ENCODE measurements at places on chromosomes 13 and 19.

- no peak for DNase-seq
Observed at GRCh38 chr13:73622381-73622780, 511.8 kb downstream of the KLF12 start.

- DNase-seq = no peak
Observed at GRCh38 chr13:81377921-81378320, 1037.0 kb upstream of the SPRY2 start.

GRCh38 chr13:81990652-81991051 is 1649.7 kb upstream of the SPRY2 start:
- DNase-seq = no peak

- DNase-seq = no peak
Observed at GRCh38 chr19:19098084-19098702, 34.4 kb downstream of the SLC25A42 start.

DNA sequence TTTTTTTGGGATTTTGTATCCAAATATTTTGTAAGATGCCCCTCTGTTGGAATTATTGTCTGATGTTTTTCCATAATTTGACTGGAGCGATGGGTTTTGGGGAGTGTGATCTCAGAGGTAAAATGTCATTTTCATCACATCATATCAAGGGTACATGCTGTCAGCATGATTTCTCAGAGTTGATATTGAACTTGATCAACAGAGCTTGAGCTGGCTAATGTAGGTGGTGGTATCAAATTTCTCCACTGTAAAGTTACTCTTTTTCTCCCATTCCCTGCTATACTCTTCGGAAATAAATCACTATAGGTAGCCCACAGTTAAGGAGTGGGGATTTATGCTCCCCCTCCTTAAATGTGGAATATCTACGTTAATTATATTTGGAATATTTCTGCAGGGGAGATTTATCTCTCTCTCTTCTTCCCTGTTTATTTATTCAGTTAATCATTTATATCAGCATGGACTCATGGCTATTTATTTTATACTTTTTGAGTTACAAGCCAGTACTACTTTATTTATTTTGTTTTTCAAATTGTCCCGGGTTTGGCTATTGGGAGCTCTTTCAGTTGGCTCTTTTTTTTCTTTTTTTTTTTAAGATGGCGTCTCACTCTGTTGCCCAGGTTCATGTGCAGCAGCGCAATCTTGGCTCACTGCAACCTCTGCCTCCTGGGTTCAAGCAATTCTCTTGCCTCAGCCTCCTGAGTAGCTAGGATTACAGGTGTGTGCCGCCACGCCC is 8.8 kb downstream of the SETDB2 start:
- DNase-seq = no peak

GRCh38 chr13:25384758-25385410 is 13.1 kb downstream of the ATP8A2 start:
- no peak for DNase-seq

GRCh38 chr13:40777166-40777808 is 6.3 kb upstream of the MRPS31 start:
- no peak for DNase-seq

- DNase-seq = peak; percentile 18
Observed at GRCh38 chr19:11137542-11138384, 17.8 kb downstream of the SPC24 start.

- no peak for DNase-seq
Observed at GRCh38 chr13:25902891-25903341, 148.9 kb downstream of the SHISA2 start.

DNA sequence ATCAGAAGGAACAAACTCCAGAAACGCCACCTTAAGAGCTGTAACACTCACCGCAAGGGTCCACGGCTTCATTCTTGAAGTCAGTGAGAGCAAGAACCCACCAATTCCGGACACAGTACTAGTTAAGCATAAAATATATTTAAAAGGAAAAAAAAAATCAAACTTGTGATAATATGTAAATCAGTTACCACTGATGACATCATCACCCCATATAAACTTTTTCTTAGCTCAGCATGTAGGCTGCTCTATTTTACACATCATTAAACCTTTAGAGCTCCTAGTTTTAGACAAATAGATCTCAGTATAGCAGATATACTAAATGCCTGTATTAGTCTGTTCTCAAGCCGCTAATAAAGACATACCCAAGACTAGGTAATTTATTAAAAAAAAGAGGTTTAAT is 668.1 kb downstream of the PCDH9 start:
- no peak for DNase-seq

DNA sequence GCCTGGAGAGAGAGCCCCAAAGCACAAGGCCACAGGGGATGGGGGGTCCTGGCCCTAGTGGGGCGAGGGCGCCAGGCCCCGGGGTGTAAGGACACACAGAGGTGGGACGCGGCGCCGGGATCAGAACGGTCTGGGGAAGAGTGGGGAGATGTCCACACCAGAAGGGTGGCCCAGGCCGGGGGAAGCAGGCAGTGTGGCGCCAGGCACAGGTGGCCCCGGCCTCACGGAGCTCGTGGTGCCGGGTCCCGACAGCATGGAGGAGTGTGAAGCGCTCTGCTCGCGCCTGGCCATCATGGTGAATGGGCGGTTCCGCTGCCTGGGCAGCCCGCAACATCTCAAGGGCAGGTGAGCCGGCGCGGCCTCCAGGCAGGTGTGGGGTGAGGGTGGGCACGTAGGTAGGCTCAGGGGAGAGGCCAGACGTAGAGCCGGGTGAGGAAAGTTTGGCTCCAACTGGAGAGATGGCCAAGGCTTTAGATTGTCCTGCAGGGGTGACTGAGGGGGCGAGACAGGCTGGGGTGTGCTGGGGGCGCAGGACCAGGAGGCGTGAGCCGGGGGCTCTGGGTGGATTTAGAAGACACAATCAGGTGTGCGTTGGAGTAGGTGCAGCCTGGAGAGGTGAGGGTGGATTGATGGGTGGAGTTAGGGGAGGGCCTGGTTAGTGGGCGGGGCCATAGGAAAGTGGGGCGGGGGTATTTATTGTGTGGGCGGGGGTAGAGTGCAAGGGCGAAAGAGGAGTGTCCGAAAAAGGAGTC is 2.9 kb upstream of the ARHGAP45 start:
- DNase-seq = no peak

- no peak for DNase-seq
Observed at GRCh38 chr19:10871711-10872545, 575 bp downstream of the CARM1 start.

GRCh38 chr19:6551607-6552450 is 21.0 kb downstream of the TNFSF9 start:
- DNase-seq = no peak

DNA sequence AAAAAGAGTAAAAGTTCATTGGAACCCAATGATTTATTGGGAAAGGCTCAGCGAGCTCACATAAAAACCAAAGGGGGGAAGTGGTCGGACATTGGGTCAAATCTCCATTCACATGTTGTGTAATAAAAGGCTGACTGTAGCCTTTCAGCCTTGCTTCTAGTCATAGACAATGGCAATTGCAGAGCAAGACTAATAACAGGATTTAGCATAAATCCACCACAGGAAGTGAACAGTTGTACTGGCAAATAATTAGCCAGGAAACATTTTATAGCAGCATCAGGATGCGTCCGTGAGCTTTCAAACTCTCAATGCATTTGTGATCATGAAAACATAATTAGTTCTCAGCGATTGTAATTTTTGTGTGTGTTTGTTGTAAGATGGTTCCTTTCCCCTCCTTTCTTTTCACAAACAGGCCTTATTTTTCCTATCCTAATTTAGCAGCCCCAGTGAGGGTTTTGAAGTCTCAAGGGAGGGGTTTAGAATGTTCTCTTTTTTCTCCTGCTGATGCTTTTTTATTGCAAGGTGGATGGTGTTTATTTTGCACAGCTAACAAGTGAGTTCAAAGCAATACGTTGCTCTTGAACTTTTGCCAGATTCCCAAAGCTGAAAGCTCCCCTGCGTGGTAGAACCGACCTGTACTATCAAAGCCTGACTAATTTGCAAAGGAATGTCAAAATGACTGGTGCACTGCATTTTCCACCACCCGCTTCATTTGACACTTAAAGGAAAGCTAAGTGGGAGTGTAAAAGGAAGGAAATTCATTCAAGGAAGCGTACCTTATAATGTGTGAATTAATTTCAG is 105.6 kb downstream of the SPRY2 start:
- no peak for DNase-seq

- no peak for DNase-seq
Observed at GRCh38 chr19:49497789-49498103, 1.5 kb downstream of the RPS11 start.

DNA sequence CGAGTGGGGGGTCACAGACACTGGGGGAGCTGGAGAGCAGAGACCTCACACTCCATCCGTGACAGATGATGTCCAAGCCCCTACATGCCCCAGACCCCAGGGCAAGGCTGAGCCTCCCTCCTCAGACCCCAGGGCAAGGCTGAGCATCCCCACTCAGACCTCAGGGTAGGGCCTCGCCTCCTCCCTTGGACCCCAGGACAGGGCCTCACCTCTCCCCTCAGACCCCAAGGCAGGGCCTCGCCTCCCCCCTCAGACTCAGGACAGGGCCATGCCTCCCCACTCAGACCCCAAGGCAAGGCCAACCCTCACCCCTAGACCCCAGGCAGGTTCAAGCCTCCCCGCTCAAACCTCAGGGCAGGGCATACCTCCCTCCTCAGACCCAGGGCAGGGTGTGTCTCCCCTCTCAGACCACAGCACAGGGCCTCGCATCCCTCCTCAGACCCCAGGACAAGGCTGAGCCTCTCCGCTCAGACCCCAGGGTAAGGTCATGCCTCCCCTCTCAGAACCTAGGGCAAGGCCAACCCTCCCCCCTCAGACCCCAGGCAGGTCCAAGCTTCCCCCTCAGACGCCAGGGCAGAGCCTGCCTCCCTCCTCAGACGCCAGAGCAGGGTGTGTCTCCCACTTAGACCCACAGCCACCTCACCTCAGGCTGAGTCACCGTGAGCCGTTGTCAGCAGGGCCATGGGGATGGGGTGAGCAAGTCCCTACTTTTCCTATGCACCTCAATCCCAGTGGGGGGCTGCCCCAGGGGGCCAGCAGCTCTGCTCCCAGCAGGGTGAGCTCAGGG is 1.7 kb upstream of the S1PR4 start:
- DNase-seq = no peak

DNA sequence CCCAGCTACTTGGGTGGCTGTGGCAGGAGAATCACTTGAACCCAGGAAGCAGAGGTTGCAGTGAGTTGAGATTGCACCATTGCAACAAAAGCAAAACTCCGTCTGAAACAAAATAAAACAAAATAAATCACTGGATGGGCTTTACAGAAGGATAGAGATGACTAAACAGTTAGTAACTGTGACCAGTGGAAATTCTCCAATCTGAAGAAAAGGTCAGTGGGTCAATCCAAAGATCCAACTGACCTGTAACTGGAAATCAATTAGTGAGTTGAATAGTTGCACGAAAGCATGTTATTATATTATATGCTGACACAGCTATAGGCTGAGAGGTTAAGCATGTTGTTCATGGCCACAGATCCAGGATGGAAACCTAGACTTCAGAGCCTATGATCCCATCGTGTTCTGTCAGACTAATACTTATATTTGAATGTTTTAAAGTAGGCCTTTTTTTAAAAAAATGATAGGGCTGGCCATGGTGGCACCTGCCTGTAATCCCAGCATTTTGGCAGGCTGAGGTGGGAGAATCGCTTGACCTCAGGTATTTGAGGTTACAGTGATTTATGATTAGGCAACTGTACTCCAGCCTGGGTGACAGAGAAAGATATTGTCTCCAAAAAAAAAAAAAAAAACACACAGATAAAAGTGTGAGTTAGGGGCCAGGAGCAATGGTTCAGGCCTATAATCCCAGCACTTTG is 1.4 kb downstream of the ECH1 start:
- no peak for DNase-seq

DNA sequence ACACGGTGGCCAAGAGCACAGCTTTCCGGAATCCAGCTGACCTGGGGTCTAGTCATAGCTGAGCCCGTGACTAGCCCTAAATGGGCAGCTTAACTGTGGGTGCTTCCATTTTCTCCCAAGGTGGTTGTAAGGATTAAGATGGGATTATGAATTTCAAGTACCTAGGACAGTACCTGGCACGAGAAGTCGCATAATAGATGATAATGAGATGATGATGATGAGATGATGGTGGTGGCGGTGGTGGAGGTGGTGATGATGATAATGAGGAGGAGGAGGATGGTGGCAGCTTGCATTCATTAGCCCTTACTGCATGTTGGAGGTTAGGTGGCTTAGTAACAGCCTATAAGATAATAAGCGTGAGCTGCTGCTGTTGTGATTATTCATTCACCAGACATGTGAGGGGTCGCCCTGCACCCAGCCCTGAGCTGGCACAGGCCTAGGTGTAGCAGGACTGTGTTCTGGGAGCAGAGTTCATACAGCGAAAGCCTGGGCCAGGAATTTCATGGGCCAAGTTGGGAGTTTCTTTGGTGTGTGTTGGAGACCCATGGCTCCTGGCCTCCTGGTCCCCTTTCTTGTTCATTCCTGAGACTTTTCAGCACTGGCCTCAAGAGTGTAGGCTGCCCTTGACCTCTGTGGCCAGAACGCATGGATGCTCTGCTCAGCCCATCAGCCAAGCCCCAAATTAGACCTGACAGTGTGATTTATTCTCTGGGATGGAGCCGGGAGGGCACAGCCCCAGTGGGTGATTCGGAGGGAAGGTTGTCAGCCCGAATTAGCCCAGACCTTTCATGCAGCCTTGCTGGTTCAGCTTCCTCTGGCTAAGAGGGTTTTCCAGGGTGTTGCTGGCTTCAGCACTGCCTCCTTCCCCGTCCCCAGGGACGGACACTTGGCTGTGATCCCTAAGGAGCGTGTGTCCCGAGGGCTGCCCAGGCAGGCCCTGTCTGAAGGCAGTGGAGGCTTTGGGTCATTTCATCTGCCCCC is 128.8 kb downstream of the SIPA1L3 start:
- no peak for DNase-seq

- DNase-seq = no peak
Observed at GRCh38 chr13:31627097-31627845, 112.1 kb upstream of the RXFP2 start.

GRCh38 chr13:107138486-107138885 is 570.5 kb upstream of the ARGLU1 start:
- DNase-seq = no peak

DNA sequence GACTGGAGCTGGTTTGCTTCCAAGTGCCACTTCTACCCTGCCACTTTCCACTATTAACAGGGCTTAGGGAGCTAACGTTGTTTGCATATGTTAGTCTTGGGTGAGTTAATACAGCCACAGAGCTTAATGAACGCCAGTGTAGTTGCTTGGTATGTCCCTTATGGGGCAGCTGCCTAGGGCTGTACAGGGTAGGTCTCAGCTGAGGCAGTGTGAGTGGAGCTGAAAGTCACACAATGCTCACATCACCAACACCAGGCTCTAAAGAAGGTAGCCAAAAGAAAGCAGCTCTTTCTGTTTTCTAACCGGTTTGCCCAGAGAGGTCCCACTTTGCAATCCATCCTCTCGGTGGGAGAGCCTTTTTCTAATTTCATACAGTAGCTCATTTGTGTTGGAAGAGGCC is 186.2 kb downstream of the RGCC start:
- DNase-seq = no peak

DNA sequence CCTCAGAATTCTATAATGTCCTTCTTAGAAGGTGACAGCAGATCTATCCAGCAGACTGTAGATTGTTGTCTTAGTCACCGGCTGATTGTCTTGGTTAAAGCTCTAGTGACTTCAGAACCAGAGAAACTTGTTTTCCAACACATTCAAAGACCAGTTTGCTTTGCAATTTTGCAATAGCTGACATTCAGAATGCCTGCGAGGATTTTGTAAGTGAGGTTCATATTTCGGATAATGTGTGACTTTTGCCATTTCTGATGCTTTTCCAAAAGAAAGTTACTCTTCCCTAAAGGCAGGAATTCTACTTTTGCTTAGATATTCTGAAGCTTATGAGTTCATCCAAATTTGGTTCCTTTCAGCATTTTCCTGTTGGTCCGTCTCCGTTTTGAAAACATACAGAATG is 13.2 kb downstream of the SPINT2 start:
- DNase-seq = no peak

Measured in NCI-H187 (cell line).